ENCODE measurements at places on chromosomes 7 and 10. TPM values are rescaled to one million over a fixed set of nuclear protein-coding genes. Genes with fewer than 3 reads are reported as not detected.

PALD1 gene
- total RNA-seq = 38.7 TPM

ABCB4 gene
- not detected for total RNA-seq

POLR2J3 gene
- total RNA-seq = 95.2 TPM

C10orf120 gene
- not detected for total RNA-seq

LAMB1 gene
- total RNA-seq = 673 TPM

ANKRD1 gene
- 1,007 TPM for total RNA-seq

ZNF239 gene
- total RNA-seq = 0.66 TPM

SPDYE1 gene
- 0.07 TPM for total RNA-seq

PIK3AP1 gene
- 0.40 TPM for total RNA-seq

PNLIPRP1 gene
- total RNA-seq = not detected

PDGFA gene
- total RNA-seq = 55.4 TPM

NPTX2 gene
- total RNA-seq = 0.40 TPM

RBP4 gene
- not detected for total RNA-seq

TRPV5 gene
- total RNA-seq = not detected

GPR141 gene
- total RNA-seq = not detected

PARD3 gene
- total RNA-seq = 56.2 TPM

ITPRID1 gene
- total RNA-seq = not detected

PRSS1 gene
- not detected for total RNA-seq

RAMP3 gene
- total RNA-seq = not detected

HOXA3 gene
- total RNA-seq = 1.1 TPM

CPA2 gene
- not detected for total RNA-seq

All from thoracic aorta endothelial cell (primary cell).